ENCODE measurements at places on chromosomes 16 and 17.

DNA sequence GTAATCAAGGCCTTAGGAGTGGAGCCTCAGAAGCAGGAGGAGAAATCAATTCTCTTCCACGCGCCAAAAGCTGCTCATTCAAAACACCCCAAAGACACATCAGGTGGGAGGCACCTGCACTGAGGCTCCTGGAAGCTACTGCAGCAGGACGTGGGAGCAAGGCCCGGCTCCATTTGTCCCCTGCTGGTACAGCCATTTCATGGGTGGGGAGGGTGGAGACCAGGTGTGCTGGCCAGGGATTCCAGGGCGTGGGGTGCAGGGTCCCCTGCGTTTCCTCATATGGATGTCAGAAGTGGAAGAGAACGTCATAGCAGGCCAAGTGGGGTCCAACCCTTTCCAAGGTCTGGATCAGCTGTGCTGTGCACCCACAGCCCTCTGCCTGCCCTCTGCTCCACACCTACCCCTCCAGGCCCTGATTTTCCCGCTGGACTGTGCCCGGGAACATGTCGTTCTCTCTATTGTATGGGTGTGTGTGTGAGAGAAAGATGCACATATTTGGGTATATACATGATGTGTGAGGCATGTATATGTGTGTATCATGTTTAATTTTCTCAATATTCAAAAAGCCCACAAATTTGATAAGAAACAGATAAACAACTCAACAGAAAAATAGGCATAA, 39.2 kb upstream of the CBX4 start:
- ATAC-seq = no peak

GRCh38 chr17:47942096-47942510, 732 bp downstream of the PNPO start:
- no peak for ATAC-seq

DNA sequence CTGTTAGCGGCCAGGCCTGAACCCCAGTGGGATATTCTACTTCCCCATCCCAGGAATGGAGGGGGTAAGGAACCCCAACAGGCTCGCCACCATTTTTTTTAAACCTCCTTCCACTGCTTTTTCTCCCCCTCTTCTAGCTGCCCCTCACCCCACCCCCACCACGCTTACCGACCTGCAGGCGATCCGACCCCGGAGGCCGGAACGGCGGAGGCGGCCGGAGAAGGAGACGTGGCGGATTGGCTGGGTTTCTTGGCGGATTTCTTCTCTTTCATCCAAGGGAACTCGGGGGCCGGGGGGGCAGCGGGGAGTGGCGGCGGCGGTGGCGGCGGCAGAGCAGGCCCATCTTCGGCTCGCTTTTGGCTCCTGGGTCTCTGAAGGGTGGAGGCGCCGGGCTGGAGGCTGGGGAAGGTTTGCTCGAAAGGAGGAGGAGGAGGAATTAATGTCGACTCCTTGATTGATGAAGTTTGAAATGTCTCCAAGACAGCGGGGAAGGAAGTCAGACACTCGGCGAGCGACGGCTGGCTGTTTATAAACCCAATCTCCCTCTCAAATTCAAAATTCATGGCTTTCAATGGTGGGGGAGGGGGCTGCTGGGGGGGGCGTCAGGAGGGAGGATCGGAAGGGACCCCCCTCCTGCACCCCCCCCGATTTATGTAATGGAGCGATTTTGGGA, 424 bp downstream of the HOXB2 start:
- ATAC-seq = no peak

DNA sequence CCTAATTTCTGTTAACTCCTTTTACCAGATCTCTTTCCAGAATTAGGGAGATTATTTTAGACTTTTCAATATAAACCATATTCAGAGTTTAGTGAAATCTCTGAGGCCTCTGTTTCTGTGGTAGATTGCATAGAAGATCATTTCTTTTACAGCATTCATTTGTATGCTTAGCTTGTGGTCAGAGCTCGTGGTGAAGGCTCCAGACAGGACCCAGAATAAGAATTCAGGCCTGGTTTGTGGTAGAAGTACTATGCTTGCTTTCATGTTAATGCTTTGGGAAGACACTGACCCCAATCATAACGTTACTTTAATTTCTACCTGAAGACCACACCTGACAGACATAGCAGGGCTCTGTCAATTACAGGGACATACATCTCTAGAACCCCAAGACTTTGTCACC, 258.1 kb downstream of the FTO start:
- ATAC-seq = no peak

- ATAC-seq = no peak
Measured at GRCh38 chr16:72112452-72112792, 18.8 kb downstream of the DHX38 start.

DNA sequence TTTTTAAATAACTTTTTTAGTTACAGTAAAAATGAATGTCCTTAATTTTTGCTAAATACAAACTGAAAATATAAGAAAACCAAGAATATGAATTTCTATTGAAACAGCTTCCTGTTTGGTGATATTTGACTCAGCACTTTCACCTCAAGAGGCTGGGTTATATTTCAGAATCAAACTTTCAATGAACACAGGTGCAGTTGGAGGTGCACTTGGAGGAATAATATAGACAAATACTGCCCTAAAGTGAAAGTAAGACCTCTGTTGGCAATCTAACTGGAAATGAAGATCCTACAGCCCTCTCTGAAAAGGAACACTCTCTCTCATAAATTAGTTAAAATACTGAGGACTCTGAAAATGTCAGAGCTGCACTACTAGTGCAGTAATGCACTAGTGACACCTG, 106.2 kb downstream of the BRIP1 start:
- no peak for ATAC-seq

- no peak for ATAC-seq
Measured at GRCh38 chr17:19645734-19646201, 2.8 kb upstream of the ALDH3A2 start.

- no peak for ATAC-seq
Measured at GRCh38 chr16:82623241-82623640, 3.5 kb upstream of the CDH13 start.

- no peak for ATAC-seq
Measured at GRCh38 chr16:85625485-85626117, 12.5 kb downstream of the GSE1 start.

- ATAC-seq = no peak
Measured at GRCh38 chr16:48421741-48422140, 36.5 kb upstream of the SIAH1 start.

- no peak for ATAC-seq
Measured at GRCh38 chr17:51745993-51746392, 412.5 kb downstream of the CA10 start.

DNA sequence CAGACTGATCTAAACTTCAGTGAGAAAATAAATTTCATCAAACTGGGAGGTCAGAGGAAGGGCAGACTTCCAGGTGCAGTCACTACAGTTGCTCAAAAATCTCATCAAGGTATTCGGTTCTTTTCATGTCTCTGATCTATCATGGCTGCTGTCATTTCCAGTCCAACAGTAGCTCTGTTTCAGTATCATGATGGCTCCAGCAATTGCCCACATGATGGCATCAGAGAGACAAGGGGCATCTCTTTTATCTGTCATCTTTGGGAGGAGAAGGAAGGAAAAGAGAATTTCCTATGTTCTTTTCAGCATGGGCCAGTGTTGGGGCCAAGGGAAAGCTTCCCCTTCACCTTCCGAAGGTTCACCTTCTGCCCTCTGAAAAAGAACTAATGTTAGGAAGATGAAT, 504.9 kb upstream of the HSBP1 start:
- ATAC-seq = no peak

DNA sequence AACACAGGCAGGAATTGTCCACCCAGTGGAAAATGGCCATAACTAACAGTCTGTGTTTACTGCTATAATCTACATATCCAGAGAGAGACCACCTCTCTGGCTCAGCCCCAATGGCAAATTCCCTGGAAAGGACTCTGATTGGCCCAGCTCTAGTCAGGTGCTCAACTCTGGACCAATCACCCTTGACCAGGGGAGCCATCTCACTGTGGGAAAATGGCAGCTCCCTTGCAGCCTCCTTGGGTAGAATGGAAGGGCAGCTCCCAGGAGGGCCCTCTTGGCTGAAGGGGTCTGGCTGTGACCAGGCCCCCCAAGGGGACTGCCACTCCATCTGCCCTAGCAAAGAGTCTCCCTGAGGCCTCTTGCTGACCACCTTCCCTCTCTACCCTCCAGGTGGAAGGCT, 3.1 kb downstream of the ALOX15B start:
- ATAC-seq = no peak

DNA sequence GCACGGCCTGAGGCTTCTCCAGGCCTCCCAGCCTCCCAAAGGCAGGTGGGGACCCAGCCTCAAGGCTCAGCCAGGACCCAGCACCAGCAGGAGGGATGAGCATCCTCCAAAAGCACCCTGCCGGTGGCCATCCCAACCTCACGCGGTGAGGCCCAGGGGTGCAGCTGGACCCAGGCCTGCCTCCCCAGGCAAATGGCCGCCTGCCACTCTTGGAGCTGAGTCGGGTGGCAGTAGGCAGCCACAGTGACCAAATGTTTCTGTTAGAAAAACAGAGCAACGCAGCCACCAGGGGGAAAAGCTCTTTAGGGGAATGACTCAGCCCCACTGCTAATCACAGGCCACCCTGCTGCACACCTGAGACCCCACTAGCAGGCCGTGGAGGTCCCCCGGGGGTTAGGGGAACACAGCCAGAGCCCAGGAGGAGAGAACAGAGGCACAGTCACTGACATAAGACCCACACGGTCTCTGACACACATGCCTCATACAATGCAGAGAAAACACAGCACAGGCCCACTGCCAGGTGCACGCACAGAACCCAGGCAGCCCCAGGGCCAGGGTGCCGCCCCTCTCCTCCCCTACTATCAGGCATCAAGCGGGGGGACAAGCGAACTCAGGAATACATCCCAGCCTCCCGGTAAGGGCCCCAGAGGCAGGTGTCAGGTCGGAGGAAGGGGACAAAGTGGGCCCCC, 12.4 kb downstream of the BCAR1 start:
- ATAC-seq = no peak

- ATAC-seq = no peak
Measured at GRCh38 chr17:81173052-81173761, 7.2 kb upstream of the AATK start.

DNA sequence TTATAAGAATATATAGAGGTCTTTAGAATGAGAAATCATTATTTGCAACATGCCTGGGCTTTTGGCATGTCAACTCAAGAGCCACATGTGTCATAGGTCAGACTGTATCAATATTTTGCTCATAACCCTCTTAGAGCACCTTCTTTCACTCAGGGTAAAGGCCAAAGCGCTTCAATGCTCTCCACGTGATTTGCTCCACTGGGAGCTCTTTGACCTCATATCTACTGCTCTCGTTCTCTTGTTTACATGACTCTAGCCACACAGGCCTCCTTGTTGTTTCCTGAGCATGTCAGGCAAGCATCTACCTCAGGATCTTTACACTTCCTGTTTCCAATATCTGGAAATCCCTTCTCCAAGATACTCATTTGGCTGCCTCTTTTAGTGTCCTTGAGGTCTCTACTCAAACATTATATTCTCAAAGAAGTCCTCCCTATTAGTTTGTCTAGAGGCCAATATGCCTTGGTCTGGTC, 148.4 kb downstream of the TOX3 start:
- no peak for ATAC-seq

DNA sequence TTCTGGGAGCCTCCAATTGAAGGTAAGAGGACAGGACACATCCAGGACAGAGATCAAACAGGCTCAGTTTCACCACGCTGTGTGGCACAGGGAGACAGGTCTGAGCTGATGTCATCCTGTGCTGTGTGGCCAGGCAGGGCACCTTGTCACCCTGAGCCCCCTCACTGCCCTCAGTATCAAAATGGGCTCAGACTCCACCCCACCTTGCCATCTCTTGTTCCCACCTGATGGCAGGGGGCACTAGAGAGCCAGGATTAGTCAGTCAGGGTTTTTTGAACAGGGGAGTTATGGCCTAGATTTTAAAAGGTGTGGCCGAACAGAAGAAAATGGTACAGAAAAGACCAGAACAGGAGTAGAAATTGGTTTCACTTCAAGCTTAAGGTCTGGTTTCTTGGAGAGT, 2.6 kb downstream of the KAT2A start:
- ATAC-seq = no peak

DNA sequence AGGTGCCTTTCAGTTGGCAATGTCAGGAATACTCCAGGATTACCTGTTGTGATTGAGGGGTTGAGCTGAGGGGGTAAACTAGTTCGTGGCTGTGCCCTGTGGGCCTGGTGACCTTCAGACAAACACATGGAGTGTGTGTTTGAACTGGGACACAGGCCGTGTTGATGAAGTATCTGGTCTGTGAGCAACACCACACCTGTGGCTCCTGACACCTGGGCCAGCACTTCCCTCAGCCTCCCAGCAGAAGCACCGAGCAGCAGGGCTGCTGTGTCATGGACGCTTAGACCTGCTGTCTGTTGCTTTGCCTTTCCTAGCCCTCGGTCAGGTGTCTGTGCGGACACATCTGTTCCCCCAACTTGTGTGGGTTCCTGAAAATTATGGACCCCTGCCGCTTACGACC, 82.9 kb downstream of the KSR1 start:
- ATAC-seq = no peak

DNA sequence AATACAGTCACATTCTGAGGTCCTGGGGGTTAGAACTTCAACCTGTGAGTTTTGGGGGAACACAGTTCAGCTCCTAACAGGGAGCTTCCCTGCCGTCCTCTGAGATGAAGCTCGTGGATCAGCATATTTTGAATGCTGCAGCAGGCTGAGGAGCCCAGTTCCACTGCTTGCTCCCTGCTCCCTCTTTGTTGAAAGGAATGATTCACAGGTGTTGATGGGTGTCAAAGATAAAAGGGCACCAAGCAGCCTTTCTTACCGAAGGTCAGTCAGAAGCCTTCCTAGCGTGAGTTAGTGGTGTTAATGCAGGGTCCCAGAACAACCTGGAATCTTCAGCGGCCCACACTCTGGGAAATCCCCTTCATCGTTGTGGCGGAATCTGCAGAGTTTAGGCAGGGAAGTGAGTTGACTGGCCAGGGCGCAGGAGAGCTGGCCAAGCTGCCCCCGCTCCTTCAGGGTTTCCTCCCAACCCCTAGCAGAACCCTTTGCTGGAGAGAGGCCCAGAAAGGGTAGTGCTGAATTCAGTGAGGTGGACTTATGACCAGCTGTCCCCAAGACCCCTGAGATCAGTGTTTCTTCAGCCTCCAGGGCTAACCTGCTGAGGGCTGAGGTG, 114.8 kb downstream of the GNAO1 start:
- no peak for ATAC-seq

DNA sequence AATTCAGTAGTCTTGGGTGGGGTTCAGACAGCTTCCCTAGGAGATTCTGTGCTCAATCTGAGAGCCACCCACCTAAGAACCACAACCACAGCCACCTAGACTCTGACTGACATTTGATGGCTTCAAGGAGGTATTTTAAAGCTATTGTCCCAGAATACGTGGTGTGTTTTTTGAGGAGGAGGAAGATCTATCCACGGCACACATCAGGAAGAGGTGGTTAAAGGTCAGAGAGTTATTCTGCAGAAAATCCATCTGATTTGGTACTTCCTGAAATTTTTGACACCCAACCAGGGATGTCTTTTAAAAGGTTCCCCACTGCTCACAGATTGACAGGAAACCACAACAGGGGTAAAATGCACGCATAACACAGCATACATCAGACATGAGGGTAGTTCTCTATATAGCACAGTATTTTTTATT, 25.1 kb downstream of the SMARCE1 start:
- ATAC-seq = peak; percentile 79

GRCh38 chr16:71854369-71854948, 8.7 kb downstream of the ATXN1L start:
- no peak for ATAC-seq
